ENCODE measurements at places on chromosomes 12 and 14. TPM values are rescaled to one million over a fixed set of nuclear protein-coding genes. Genes with fewer than 3 reads are reported as not detected.

DNA sequence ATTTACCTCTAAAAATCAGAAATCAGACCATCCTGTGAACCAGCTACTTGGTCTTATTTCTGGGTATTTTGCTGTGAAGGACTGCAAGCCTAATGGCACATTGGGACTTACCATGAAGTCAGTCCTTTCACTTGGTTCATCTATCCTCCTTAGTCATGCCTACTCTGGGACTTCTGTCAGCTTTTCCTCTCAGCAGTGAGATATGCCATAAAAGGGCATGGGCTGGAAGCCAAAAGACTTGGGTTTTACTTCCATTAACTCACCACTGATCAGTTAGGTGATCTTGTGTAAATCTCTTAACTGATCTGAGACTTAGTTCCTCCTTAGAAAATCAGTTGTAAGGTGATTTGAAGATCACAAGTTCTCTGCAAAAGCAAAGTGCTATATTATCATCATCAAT lies 116.5 kb downstream of the PAH start:
- DNase-seq = no peak

DNA sequence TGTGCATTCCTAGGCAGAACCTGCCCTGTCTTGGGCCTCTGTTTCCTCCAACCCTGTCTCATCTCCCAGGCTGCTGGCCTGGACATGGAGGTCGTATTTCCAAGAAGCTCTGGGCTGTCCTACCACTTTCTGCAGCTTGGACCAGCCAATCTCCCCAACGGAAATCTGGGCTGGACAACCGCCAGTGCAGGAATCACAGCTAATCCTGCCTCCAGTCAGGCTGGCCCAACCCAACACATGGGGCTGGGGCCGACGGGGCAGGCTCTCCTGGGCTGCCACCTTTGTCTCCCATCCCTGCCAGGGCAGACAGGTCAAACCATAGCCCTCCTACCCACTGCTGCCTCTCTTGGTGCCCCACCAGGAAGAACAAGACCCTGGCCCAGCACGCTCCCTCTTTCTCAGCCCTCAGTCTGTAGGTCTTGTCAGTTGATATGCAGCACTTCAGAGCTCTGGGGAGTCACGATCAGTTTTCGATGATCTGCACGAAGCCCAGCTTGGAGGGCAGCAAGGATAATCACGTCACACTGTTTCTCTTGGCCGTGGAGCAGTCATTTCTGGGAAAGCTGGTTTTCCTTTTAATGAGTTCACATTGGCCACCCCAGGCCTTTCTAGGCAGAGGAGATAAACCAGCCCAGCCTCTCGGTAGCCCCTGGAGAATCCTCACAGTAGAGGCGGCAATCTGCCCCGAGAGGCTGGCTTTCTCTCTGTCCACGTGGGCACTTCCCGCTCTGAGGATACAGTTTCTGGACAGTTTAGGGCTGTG lies 195.2 kb upstream of the PRMT8 start:
- no peak for DNase-seq

Gene PTPN21
- total RNA-seq = 14.3 TPM

Gene ALDH2
- total RNA-seq = 44.0 TPM

GRCh38 chr14:93989939-93990338 lies 7.2 kb upstream of the CCDC197 start:
- no peak for DNase-seq

Measured in H9 (cell line).